T-helper 17 cell (primary cell): ENCODE measurements at places on chromosomes 6 and 20. TPM values are rescaled to one million over a fixed set of nuclear protein-coding genes. Genes with fewer than 3 reads are reported as not detected.

The LINC00237 gene
- not detected for total RNA-seq

The TCP11 gene
- total RNA-seq, result not detected

The SAMD3 gene
- 30.0 TPM for total RNA-seq

The BEND6 gene
- total RNA-seq, result not detected

DNA sequence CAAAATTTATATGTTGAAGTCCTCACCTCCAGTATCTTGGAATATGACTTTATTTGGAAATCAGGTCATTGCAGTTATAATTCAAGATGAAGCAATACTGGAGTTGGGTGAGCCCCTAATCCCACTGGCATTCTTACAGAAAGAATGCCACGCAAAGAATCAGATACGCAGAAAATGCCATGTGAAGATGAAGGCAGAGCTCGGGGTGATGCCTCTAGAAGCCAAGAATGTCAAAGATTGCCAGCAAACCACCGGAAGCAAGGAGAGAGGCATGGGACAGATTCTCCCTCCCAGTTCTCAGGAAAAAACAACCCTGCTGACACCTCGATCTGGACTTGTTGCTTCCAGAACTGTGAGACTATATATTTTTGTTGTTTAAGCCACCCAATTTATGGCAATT is 273.4 kb upstream of the CITED2 start:
- no peak overlapping the region for H3K27ac ChIP-seq
- H3K4me3 ChIP-seq, result no peak overlapping the region
- H3K4me1 ChIP-seq, result peaks cover 4% of the 10 kb centered on the region
- H3K36me3 ChIP-seq, result peaks cover 2% of the 10 kb centered on the region
- no peak for DNase-seq

GRCh38 chr6:106751501-106752252 is 122.3 kb downstream of the QRSL1 start:
- H3K27ac ChIP-seq, result no peak overlapping the region
- peaks cover 26% of the 10 kb centered on the region for H3K27me3 ChIP-seq
- DNase-seq, result no peak
- H3K4me3 ChIP-seq, result no peak overlapping the region
- no peaks in the 10 kb centered on the region for H3K4me1 ChIP-seq
- H3K36me3 ChIP-seq, result no peaks in the 10 kb centered on the region

DNA sequence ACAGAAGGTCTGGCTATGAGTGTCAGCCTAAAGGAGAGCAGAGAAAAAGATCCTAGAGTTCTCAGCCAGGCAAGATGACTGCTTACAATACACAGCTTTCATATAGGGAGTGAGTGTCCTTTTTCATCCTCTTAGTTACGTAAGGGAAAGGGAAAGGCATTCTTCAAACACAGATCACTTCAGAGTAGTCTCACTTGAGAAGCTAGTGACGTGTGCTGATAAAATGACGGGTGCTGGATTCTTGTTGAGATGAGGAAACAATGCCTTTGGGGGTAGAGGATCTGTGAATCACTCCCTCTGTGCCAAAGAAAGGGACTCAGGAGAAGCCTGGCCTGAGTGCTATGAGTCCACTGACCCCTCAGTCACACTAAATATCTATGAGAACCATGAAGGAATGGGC is 117.3 kb downstream of the QRSL1 start:
- H3K27ac ChIP-seq, result no peak overlapping the region
- no peak for DNase-seq
- no peaks in the 10 kb centered on the region for H3K4me1 ChIP-seq

GRCh38 chr6:169691260-169691659 is 10.6 kb downstream of the WDR27 start:
- no peaks in the 10 kb centered on the region for H3K4me1 ChIP-seq
- H3K36me3 ChIP-seq, result peaks cover 4% of the 10 kb centered on the region
- H3K4me3 ChIP-seq, result no peak overlapping the region
- no peak for DNase-seq
- no peak overlapping the region for H3K27ac ChIP-seq
- H3K27me3 ChIP-seq, result no peaks in the 10 kb centered on the region

DNA sequence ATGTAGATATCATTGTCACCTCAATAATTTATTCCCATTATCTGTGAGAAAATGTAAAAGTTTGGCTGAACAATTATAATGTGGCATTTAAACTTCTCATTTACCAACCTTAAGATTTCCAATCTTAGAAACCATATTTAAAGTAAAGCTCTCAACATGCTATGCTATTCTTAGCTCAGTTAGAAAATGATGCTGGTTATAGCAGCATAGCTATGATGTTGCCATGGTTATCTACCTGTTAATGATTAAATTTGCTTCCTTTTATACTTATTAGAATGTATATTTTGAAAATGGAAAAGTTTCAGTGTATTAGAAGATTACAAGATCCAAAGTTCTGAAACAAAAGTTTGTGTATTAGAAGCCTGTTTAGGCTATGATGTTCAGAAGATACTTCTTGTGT is 110.1 kb downstream of the GPR63 start:
- no peak for DNase-seq
- no peaks in the 10 kb centered on the region for H3K4me1 ChIP-seq
- H3K27ac ChIP-seq, result no peak overlapping the region
- no peak overlapping the region for H3K4me3 ChIP-seq
- peaks cover 15% of the 10 kb centered on the region for H3K27me3 ChIP-seq
- no peaks in the 10 kb centered on the region for H3K36me3 ChIP-seq

- DNase-seq, result no peak
- no peaks in the 10 kb centered on the region for H3K4me1 ChIP-seq
- H3K27me3 ChIP-seq, result no peaks in the 10 kb centered on the region
- no peak overlapping the region for H3K4me3 ChIP-seq
These were observed 880.4 kb downstream of the EPHA7 start for GRCh38 chr6:92538926-92539325.

- H3K27me3 ChIP-seq, result no peaks in the 10 kb centered on the region
- H3K27ac ChIP-seq, result peak overlapping the region; percentile 97
- H3K4me1 ChIP-seq, result peaks cover 62% of the 10 kb centered on the region
- peak overlapping the region; percentile 95 for H3K4me3 ChIP-seq
These were observed 1.9 kb downstream of the BCL2L1 start for GRCh38 chr20:31720486-31721407.

GRCh38 chr20:51311636-51312479 is 230.7 kb downstream of the NFATC2 start:
- DNase-seq, result no peak
- H3K27ac ChIP-seq, result no peak overlapping the region
- no peaks in the 10 kb centered on the region for H3K4me1 ChIP-seq
- no peaks in the 10 kb centered on the region for H3K36me3 ChIP-seq

DNA sequence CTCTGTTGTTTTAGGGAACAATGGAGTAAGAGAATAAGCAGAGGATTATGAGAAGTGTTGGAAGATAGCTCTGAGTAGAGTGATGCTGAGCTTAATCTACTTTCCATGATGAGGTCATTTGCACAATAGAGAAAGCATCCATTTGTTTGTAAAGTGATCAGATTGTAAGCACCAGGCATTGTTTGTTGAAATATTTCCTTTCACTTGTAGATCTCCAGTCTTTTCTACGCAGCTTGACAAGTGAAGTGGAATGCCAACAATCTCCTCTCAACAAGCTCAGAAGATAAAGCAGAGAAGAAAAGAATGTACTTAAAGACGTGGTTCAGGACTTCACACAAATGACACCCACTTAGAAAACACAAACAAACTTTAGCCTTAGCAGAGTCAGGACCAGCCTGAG is 80.1 kb upstream of the MARCKS start:
- no peak overlapping the region for H3K4me3 ChIP-seq
- H3K27ac ChIP-seq, result no peak overlapping the region
- no peaks in the 10 kb centered on the region for H3K36me3 ChIP-seq
- H3K27me3 ChIP-seq, result peaks cover 5% of the 10 kb centered on the region
- no peak for DNase-seq

DNA sequence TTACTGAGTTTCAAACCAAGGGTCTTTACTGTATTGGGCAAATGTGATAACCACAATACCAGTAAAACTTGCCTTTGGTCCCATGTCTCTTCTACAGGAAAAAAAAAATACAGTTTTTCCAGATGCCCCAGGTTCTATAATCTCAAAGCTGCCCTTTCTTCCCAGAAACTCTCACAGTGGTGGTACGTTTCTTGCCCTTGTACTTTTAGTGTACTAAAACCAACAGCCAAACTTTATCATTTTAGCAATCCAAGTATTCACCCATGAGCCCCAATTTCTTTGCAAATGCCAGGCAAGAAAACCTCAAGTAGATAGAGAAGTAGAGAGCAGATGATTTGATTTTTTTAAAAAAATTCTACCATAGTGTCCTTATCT is 157.8 kb downstream of the OR2B2 start:
- H3K36me3 ChIP-seq, result no peaks in the 10 kb centered on the region
- H3K4me3 ChIP-seq, result peak overlapping the region; percentile 95
- no peak for DNase-seq
- peak overlapping the region; percentile 98 for H3K27ac ChIP-seq
- no peaks in the 10 kb centered on the region for H3K27me3 ChIP-seq

GRCh38 chr6:159915397-159915796 is 24.6 kb downstream of the MAS1 start:
- H3K4me1 ChIP-seq, result peaks cover 4% of the 10 kb centered on the region
- no peak overlapping the region for H3K4me3 ChIP-seq
- H3K36me3 ChIP-seq, result no peaks in the 10 kb centered on the region

DNA sequence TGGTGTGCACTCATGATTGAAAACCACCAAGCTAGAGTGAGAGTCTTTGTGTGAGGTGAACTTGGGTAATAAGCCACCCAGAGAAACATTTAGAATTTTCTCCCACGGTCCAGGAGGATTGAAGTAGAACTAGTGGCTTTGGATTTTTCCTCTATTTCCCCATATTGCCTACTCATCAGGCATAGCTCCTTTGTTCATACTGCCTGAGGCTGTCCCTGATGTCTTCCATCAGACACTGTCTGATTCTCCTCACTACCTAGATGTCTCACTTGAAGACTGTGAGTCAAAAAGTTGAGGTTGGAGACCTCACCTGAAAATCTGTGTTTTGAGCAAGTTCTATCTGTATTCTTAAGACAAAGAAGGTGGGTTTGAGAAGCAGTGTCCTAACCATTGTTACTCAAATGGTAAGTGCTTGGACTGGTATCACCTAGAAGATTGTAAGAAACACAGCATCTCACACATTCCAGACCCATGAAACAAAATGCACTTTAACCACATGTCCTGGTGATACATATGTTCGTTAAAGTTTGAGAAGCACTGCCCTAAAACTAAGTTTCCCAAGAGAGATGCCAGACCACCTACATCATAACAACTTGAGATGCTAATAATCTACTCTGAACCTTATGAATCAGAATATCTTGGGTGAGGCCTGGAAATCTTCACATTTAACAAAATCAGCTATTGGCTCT is 523.4 kb upstream of the BTBD3 start:
- H3K4me1 ChIP-seq, result no peaks in the 10 kb centered on the region
- H3K27me3 ChIP-seq, result no peaks in the 10 kb centered on the region
- no peak for DNase-seq
- H3K36me3 ChIP-seq, result no peaks in the 10 kb centered on the region

GRCh38 chr6:141464490-141464889 is 668.2 kb upstream of the GJE1 start:
- H3K27me3 ChIP-seq, result no peaks in the 10 kb centered on the region
- H3K4me3 ChIP-seq, result no peak overlapping the region
- H3K4me1 ChIP-seq, result peaks cover 5% of the 10 kb centered on the region
- H3K27ac ChIP-seq, result no peak overlapping the region
- H3K36me3 ChIP-seq, result peaks cover 3% of the 10 kb centered on the region
- no peak for DNase-seq

GRCh38 chr6:149169761-149170511 is 147.6 kb upstream of the TAB2 start:
- peaks cover 2% of the 10 kb centered on the region for H3K36me3 ChIP-seq
- peak overlapping the region; percentile 56 for H3K27ac ChIP-seq
- no peak overlapping the region for H3K4me3 ChIP-seq
- H3K4me1 ChIP-seq, result peaks cover 34% of the 10 kb centered on the region
- no peaks in the 10 kb centered on the region for H3K27me3 ChIP-seq

- no peaks in the 10 kb centered on the region for H3K27me3 ChIP-seq
- H3K36me3 ChIP-seq, result no peaks in the 10 kb centered on the region
- no peak for DNase-seq
- no peaks in the 10 kb centered on the region for H3K4me1 ChIP-seq
These were observed 438.1 kb downstream of the GJA1 start for GRCh38 chr6:121873595-121873994.

DNA sequence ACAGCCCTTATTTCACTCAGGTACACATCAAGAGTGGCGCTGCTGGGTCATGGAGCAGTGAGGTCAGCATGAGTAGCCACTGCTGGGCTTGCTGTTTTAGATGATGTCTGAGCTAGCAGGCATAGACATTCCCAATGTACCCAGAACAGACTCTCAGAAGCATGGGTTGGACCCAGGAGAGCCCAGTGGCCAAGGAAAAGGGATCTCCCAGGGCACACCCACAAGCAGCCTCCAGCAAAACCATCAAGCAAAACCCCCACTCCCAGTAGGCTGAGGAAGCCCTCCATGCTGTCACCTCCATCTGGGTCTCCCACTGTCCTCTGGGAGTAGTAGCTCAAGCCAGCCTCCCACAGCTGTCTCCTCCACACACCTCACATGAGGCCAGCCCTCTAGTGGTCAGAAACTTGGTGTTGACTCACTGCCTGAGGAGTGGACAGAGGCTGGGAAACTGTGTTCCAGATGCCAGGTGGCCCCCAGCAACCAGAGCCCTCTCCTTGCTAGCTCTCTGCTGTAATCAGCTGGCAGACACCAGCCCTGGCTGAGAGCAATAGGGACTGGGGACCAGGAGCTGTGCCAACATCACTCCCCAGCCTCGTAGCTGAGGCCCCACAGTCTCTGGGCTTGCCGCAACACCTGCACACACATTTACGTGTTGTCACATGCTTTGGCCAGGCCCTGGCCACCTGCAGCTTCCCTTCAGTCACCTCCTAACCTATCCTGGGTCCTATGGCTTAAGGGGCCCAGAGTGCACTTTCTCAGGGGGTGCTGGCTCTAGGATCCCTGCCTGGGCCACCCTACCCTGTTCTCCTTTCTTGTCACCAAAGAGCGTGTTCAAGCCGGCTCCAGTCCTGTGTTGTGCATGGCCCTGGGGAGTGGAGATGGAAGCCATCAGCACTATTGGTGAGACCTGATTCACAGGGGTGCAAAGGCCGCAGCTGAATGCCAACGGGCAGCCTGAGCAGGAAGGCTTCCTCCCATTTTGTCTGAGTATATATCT is 1.9 kb upstream of the AP5S1 start:
- peaks cover 31% of the 10 kb centered on the region for H3K4me1 ChIP-seq
- H3K4me3 ChIP-seq, result no peak overlapping the region
- H3K27ac ChIP-seq, result peak overlapping the region; percentile 96
- H3K27me3 ChIP-seq, result no peaks in the 10 kb centered on the region
- no peak for DNase-seq

DNA sequence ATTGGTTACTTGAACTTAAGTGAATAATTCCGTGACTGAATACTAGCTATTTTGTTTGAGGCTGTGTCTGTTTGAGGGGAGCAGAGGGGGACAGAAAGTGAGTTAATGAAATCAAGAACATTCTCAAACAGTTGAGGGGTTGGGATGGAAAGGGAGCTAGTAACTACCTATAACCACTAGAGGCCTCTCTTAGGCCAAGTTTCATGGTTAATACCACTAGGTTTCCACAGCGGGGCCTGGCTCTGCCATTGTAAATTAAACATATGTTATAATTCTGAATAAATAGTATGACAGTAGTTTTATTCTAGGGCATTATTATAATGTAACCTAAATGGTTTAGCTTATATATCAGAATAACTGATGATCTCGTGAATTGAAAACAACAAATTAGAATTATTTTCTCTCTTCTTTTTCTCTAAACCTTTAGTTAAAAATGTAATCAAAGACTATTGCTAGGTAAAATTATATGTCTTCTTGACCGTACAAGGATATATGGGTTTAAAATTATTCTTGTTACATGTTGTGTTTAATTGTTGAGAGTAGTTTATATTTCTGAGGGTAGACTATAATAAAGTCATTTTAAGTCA is 108.1 kb downstream of the BCKDHB start:
- DNase-seq, result no peak
- H3K4me1 ChIP-seq, result peaks cover 10% of the 10 kb centered on the region
- H3K4me3 ChIP-seq, result no peak overlapping the region
- no peaks in the 10 kb centered on the region for H3K36me3 ChIP-seq
